Astrocyte (in vitro differentiated cells and primary cell): ENCODE measurements at places on chromosomes 13 and 19.

GRCh38 chr13:113926951-113927660 is 46.8 kb downstream of the C13orf46 start:
- no peak for DNase-seq

DNA sequence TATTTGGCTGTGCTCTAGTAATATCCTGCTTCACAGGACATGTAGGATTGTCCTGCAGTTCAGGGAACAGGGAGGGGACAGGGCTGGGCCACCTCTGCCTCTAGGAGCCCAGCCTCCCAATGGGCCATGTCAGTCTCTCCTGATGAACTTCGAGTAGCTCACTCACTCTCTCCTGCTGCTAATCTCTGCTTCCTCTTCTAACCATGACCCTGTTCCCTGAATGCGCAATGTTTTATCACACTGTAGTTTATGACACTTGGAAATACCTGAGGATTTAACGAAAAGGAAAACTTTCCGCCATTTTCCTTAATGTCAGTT is 9.2 kb downstream of the PARP4 start:
- no peak for DNase-seq

GRCh38 chr19:11735375-11735774 is 3.4 kb downstream of the ZNF823 start:
- no peak for DNase-seq

- DNase-seq, result no peak
Observed at GRCh38 chr13:21615427-21615826, 11.5 kb upstream of the MICU2 start.

GRCh38 chr19:8681345-8682029 is 17.1 kb downstream of the ACTL9 start:
- DNase-seq, result no peak

DNA sequence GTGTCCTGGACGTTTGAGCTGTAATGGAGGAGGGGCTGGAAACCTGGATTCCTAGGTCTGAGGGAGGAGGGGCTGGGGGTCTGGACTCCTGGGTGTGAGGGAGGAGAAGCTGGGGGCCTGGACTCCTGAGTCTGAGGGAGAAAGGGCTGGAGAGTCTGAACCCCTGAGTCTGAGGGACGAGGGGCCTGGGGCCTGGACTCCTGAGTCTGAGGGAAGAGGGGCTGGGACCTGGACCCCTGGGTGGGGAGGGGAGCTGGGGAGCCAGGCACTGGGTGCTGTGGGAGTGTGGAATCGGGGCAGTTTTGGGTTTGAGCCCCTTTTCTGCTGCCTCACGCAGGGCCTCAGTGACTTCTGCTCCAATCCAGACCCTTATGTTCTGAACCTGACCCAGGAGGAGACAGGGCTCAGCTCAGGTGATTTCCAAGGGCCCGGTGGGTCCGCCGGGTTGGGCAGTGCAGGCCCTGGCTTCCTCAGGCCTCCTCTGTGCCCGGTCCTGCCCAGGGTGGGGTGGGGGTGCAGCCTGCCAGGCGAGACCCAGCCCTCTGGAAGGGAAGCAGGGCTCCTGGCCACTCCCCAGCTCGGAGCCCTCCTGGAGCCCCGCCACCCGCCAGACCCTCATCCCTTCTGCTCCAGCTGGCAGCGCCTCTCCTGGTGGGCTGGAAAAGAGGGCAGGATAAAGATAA is 14.4 kb downstream of the TTYH1 start:
- DNase-seq, result no peak

- no peak for DNase-seq
Observed at GRCh38 chr13:50635504-50635903, 208.0 kb downstream of the DLEU7 start.

DNA sequence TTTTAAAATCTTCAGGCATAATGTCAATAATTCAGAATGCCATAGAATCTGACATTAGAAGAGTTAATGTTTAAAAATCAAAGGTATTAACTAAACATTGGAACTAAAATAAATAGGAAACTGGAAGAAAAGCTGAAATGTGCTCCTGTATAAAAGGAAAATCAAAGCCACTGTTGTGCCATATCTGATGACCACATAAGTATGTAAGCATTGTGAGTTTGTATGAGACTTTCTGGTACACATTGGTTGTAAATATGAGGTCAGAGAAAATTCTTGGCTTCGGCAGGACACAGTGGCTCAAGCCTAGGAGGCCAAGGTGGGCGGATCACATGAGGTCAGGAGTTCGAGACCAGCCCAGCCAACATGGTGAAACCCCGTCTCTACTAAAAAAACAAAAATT is 48.3 kb upstream of the INTS6 start:
- no peak for DNase-seq

DNA sequence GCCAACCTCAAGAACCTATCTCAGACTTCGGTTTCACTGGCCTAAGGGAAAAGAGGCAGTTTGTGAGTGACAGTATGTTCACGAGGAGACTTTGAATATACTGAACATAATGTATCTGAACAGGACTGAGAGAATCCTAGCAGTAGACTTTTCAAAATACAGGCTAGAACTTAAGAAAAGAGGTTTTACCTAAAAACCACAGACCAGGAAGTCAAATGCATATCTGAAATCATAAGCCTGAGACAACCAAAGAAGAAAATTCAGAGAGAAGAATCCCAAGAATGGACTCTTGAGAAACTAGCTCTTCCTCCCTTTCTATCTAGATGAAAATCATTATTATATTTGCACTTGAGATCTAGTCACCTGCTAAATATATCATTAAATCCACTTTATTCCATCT is 17.6 kb downstream of the MYCBP2 start:
- no peak for DNase-seq

DNA sequence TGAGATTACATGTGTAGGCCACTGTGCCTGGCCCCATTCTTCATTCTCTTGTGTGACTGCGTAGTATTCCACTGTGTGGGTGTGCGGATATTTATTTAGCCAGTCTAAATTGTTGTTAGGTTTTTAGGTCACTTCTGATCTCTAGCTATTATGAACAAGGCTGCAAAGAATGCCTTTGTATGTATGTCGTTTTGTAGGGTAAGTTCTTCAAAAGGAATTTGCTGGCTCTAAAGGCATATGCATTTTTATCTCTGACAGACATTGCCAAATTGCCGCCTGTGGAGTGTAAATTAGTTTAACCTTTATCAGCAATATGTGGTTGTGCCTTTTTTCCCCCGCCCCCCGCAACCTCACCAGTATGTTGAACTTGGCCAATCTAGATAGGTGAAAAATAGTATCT is 30.3 kb upstream of the EHD2 start:
- peak; percentile 85 for DNase-seq

- DNase-seq, result no peak
Observed at GRCh38 chr19:36747750-36748149, 24.9 kb downstream of the ZNF850 start.

DNA sequence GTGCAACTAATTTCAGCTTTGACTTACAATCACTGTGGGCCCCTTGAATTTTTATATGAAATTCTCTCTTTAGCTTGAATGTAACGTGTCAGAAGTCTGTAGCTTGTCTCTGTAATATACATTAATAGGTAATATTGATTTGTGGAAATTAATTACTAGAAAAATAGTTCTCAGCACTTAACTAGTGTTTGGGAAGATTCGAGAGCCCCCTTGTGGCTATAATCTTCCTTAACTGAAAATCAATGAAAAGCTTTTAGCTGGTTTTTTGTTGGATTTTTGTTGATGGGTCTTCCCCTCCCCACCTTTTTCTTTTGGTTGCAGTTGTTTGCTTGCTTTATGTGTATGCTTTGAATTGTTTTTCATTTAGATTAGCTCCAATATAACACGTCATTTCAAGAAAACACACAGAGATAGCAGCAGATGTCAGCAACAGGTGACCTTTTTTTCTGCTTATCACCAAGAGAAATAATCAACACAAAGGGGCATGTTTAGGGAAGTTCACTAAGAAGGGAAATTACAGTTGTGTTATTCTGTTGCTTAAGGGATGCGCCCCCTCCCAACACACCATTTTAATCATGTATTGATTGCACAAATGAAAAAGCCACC is 176.8 kb downstream of the OXGR1 start:
- DNase-seq, result no peak

DNA sequence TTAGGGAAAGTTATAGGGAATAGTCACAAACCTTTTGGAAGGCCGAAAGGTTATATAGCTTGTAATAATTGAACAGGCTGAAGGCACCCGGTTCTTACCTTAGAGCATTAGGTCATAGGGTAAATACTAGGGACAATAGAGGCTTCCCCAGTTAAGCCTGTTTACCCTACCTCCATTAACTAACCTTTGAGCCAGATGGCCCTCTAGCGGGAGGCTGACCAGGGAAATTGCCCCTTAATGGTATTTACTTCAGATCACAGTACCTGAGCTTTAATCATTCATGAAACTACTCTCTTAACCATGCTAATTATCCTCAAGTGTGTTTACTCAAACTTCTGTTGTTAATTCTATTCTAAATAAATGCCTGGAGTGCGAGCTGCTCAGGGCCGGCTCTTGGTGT is 20.4 kb upstream of the ZNF83 start:
- DNase-seq, result no peak

GRCh38 chr13:43835701-43836100 is 43.8 kb downstream of the CCDC122 start:
- DNase-seq, result peak; percentile 63

DNA sequence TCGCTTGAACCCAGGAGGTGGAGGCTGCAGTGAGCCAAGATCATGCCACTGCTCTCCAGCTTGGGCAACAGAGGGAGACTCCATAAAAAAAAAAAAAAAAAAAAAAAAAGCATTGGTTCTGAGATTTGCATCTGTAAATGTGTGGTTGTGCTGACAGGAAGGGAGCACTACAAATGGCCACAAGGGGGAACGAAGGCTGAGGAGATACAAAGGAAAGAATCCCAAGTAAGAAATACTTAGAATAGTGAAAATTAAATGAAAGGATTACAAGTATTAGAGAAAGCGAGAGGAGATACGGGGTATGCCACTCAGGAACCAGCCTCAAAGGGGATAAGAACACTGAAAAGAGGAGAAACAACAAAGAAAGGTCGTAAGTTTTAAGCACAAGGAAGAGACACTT is 284.9 kb downstream of the KLF12 start:
- DNase-seq, result peak; percentile 31

- no peak for DNase-seq
Observed at GRCh38 chr19:29804493-29804892, 7.3 kb upstream of the CCNE1 start.

GRCh38 chr13:65497265-65497664 is 1732.9 kb downstream of the PCDH9 start:
- peak; percentile 64 for DNase-seq

DNA sequence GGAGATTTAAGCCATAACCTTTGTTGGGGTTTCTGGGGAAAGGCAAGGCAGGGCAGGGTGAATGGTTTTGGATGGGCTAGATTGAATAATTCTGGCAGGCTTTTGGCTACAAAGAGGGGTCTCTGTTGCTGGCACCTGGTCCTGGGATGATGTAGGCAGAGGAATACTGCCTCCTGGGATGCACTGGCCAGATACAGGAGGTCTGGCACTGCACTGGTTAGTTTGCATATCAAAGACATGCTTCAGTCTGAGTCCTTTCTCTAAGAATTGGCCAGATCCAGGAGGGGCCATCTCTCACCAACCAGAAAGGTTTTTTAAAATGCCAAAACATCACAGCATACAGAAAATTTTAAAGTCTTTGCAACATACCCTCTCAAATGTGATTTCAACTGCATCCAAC is 8.0 kb upstream of the MEDAG start:
- DNase-seq, result no peak

GRCh38 chr19:5049561-5049960 is 80.6 kb downstream of the KDM4B start:
- no peak for DNase-seq

GRCh38 chr19:49338691-49339300 is 3.6 kb downstream of the CD37 start:
- peak; percentile 16 for DNase-seq

DNA sequence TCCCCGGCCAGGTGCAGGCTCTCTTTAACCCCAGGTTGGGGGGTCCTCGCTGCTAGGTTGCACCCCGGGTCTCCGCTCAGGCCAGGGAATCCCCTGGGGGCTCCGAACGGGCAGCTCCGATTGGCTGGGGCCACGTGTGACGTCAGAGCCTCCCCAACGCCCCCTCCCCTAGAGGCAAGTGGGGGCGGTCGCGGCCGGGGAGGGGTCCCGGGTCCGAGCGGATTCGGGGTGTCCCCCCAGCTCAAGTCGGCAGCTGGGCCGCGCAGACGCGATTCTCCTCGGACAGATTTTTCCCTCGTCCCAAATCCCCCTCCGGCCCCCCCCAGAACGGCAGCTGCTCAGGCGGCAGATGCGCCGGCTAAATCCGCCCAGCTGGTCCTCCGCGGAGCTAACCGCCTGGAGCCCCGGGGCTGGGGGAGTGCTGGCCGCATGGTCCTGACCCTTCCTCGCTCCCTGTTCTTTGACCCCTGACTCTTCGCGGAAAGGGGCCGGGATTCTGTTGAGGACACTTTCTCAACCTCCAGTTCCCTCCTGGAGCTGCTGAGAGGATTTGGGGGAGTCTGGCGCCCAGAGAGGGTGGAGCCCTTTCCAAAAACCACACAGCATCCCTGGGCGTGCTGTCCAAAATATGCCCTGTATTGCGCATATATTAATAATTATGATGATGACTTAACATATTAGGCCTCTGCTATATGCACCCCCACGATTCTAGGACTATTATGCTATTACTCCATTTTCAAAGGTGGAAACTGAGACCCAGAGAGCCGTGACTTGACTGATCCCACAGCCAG is 25.4 kb upstream of the SEMA6B start:
- DNase-seq, result no peak

GRCh38 chr13:37685206-37685605 is 86.6 kb upstream of the POSTN start:
- DNase-seq, result peak; percentile 50

DNA sequence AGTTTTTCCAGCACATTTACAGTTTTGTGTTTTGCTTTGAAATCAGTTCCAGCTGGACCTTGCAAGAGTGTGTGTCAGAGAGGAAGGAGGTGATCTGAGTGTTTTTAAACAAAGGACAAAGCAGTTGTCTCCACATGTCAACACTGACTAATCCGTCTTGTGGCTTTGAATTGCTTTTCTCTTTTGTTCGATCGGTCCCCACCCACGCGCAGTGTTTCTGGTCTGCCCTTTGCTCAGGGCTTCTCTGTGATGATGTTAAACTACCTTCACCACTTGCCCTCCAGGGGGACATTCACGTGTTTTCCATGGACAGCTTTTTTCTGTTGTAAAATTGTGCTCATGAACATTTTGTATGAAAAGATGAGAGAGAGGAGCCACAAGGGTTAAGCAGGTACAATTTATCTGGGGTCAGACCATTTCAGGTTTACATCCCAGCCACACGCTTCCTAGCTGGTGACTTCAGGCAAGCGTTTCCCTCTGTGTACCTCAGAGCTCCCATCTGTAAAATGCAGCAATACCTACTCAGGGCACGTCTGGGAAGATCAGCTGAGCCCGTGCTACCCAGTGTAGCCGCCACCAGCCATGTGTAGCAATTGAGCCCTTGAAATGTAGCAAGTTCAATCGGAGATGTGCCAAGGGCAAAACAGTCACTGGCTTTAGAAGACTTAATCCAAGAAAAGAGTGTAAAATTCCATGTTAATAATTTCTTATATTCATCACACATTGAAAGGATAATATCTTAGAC is 13.5 kb upstream of the PLA2G4C start:
- DNase-seq, result peak; percentile 89
